ENCODE measurements at places on chromosomes 3 and 15.

DNA sequence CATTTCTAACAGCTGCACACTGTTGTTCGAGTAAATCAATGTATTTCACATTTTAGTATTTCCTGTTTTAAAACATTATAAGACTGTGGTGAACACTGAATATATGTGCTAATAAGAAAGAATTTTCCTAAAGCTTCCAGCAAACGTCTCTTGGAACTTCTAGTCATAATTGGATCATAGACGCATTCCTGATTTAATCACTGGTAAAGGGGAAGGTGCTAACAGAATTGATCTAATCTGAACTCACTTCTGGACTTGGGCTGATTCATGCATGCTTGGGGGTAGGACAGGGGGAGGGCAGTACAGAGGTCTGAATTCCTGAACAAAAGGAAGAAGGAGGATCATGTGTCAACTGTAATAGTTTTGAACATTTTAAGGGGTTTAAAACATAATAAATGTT lies 7.3 kb upstream of the LEKR1 start:
- DNase-seq, result no peak

- DNase-seq, result no peak
These were observed 61.2 kb downstream of the IQGAP1 start for GRCh38 chr15:90449206-90449735.

DNA sequence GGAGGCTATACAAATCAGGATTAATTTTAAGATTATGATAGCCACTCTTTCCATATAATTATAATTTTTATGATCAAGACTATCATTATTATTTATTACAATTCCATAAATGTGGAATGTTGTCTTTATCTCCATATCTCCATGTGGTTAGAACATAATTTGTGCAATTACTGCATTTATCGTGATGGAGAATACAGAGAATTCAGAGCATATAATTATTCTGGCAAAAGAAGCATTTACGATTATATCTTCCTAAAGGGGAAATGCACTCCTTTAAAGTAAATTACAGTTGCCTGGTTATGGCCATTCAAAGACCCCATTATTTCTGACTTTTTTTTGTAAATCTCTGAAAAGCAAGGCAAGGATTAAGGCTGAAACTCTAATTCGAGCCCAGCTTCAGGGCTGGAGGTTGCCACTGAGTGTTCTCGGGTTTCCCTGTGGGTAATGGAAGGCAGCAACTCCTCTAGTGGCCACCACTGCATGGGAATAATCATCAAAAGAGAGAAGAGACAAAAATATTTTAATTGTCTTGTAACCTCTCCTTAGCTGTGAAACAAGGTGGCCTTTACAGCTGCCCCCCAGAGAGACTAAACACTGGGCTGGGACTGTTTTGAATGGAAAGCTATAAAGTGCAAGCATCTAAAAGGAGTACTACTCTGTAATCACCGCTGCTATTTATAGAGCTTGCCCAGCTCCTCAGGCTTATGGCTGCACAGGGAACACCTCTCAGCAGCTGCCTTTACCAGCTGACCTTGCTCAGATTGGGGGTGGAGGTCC lies 59.8 kb upstream of the PRTG start:
- no peak for DNase-seq

- DNase-seq, result no peak
These were observed 47.0 kb upstream of the PRICKLE2 start for GRCh38 chr3:64272271-64272670.

DNA sequence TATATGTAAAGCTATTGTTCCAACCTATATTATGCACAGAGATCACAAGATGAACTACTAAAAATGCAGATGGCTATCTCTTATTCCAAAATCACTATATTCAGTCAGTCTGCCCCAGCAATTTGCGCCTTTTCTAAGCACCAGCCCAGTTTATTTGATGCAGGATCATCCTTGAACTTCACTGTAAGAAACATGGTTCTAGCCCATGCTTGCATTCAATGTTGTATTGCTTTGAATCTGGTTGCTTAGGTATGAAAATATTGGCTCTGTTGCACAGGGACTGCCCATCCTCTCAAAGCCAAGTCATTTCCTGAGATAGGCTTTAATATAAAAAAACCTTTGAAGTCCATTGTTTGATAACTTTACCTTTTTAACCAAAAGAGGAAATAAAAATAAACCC lies 170.5 kb upstream of the LRIG1 start:
- DNase-seq, result no peak

DNA sequence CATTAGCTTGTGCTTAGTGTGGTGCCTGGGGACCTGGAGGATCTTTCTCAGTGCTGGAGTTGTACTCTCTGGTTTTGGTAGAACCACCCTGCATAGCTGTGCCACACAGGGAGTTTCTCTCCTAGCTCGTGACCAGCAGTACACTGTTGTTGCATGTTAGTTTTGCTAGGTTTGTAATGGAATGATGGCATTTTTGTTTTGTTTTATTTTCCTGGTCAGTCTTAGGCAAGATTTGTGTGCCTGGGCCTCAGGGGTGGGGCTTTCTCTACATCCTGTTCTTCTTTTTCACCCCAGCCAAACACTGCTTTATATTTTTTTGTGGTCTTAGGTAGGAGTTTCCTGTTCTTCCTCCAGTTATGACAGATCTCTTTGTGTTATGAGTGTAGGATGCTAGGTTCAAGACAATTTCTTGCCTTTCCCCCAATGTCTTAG lies 534.5 kb upstream of the KCNMB2 start:
- DNase-seq, result no peak

DNA sequence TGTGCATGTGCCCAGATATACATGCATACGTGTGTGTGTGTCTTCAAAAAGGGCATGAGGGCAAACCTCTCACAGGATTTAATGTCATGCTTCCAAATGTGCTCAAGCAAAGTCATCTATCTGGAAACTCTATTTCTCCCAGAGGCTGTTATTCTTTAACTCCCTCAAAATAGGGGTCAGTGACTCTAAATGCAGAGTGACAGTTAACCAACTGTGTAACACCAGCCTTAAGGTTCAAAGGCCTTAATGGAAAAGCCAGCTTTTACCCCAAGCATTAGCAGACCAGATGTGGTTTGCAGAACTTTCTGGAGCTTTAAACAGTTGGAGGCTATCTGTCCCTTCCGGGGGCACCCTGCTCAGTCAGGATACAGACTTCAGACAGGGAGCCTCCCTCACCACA lies 70.4 kb upstream of the SLC7A14 start:
- DNase-seq, result no peak

DNA sequence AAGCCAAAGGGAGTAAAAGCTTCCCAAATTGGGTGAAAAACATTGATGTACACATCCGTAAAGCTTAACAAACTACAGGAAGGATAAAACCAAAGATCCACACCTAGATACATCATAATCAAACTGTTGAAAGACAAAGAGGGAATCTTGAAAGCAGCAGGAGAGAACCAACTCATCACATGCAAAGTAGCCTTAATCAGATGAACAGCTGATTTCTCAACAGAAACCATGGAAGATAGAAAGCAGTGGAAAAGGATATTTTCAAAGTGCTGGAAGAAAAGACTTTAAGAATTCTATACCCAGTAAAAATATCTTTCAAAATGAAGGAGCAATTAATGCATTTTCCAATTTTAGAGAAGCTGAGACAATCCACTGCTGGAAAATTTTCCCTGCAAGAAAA lies 36.8 kb downstream of the CHRNA7 start:
- no peak for DNase-seq

- DNase-seq, result no peak
These were observed 8.3 kb upstream of the SUCLG2 start for GRCh38 chr3:67662733-67663132.

GRCh38 chr3:55647063-55647462 lies 160.0 kb upstream of the WNT5A start:
- no peak for DNase-seq

DNA sequence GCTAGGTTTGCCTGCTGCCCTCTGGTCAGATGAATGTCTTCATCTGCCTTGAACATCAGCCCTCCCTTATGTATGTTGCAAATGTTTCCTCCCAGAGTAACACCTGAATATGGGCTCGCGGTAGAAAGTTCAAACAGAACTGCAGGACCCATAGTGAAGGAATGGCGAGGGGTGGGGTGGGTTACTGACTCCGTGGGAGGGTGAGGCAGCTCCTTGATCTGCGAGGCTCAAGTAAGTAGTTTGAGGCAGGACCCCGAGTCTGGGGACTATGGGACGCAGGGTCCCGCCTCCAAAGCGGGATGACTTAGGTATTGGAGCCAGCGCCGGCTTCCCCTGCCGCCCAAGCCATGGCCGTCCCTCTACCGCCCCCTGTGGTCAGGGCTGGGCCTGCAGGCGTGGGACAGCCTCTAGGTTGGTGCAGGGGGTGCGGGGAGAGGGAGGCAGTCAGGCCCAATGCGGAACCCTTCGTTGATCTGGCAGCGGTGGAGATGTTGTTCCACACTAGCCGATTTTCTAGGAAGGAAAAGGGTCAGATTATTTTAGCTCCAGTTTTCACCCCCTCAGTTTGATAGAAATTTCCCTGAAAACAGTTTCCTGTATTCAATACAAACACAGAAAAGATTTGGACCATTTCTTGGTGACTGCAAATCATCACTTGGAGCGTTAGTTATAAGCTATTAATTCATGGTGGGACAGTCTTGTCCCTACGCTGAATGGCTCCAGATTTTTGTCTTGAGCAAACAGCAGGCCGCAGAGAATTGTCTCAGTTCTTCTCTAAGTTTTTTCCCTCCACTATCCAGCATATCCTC lies 72.3 kb downstream of the CORO2B start:
- no peak for DNase-seq

GRCh38 chr3:179149951-179150350 lies 1.8 kb downstream of the PIK3CA start:
- no peak for DNase-seq

DNA sequence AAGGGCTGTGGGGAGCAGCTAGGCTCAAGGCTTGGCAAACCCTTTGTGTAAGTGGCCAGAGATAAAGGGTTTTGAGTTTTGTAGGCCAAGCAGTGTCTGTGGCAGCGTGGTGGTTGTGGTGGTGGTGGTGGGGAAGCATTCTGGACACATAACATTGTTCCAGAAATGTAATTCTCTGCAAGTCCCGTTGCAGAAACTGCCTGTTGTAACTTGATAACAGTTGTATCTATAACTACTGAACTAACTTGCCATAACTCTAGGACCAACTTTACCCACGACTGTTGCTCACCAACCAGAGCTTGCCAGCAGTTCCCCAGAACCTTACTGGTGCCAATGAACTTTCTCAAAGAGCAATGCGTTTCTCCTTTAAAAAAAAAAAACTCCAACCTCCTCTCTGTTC lies 18.1 kb upstream of the TMEM40 start:
- DNase-seq, result no peak

GRCh38 chr3:115292131-115292530 lies 145.0 kb upstream of the ZBTB20 start:
- DNase-seq, result no peak

- DNase-seq, result no peak
These were observed 81.4 kb downstream of the SETD2 start for GRCh38 chr3:47082519-47082918.

DNA sequence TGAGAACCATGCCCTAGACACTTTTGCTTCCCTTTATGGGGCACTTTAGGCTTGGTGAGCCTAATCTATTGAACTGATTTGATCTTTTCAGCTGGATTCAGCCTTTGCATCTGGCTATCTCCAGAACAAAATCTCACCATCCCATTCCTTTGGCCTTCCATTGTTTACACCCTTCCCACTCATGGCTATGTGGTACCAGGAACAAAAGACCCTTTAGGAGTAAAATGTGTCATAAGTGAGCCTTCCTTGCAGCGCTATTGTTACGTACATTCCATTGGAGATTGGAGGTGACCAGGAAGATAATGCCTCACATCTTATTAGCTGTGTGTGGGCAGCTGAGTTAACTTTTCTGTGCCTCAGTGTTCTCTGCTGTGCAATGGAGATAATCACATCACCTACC lies 188.4 kb downstream of the SATB1 start:
- no peak for DNase-seq

DNA sequence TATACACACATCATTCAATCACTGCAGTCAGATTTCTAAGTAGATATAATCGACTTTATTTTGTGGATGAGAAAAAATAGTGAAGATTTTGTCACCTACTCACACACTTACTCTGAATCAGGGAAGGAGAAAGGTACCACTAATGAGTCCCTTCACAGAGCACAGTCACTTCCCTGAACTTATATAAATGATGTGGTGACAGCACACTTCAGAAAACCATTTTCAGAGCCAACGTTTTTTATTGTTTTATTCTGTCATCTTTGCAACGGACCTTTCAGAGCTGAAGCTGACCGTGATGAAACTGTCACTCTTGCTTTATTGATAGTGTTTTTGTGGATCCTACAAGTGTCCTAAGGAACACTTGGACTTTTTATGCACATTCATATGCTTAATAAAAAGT lies 956.6 kb downstream of the SQOR start:
- no peak for DNase-seq

DNA sequence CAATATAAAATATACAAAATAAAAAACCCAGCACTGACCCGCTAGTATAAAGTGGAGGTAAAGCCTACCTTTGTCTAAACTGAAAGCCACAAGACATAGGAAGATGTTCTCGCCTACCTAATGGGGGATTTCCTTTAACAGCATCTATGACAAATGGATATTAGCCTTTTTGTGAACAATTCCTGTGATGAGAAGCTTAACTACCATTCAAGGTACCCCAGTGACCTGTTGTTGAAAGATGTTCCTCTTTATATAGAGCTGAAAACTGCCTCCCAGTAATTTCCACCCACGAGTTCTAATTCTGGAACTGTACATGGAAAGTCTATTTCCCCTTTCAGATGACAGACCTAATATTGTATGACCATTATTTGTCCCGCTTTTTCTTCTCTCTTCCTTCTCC lies 109.8 kb upstream of the RASGRP1 start:
- DNase-seq, result no peak

DNA sequence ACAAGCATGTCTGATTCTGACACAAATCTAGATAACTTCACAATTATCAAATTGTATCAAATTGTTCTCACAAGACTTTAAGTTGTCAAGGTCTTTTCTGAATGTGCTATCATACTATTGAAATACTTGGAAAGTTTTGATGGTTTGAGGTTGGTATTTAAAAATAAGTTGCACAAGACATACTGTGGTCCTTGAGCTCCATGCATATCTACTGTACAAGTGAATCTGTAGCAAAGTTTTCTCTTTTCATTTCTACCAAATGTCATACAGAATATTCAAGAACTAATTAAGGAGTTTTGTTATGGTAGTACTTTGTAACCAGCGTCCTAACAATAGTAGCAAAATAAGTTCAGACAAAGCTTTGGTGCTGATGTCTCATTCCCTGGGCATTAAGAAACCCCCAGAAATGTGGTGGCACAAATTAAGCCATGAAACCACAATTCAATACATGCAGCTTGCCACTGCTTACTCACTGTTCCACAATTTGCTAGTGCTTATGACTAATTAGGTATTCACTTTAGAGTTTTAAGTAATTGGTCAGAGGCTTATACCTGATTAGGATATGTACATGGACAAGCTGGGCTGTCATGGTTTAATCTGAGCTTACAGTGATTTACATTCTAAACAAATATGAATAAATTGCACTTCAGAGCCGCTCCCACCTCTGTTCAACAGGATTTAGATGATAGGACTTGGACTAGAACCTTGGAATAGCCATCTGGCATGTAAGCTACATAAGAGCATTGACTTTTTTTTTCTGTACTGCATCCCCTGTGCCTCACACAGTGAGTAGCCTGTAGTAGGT lies 8.8 kb downstream of the TBC1D23 start:
- no peak for DNase-seq

- DNase-seq, result no peak
These were observed 33.6 kb upstream of the PLSCR5 start for GRCh38 chr3:146638718-146639117.

- DNase-seq, result no peak
These were observed 190.4 kb upstream of the BCL6 start for GRCh38 chr3:187935623-187936156.
